ENCODE measurements at places on chromosomes 13 and 19. TPM values are rescaled to one million over a fixed set of nuclear protein-coding genes. Genes with fewer than 3 reads are reported as not detected.

- no peak for DNase-seq
- H3K27ac ChIP-seq, result no peak overlapping the region
- no peaks in the 10 kb centered on the region for H3K36me3 ChIP-seq
- peaks cover 8% of the 10 kb centered on the region for H3K27me3 ChIP-seq
- no peak overlapping the region for H3K4me3 ChIP-seq
- no peaks in the 10 kb centered on the region for H3K4me1 ChIP-seq
These were observed 99.0 kb upstream of the MRI1 start for GRCh38 chr19:13665125-13665905.

DNA sequence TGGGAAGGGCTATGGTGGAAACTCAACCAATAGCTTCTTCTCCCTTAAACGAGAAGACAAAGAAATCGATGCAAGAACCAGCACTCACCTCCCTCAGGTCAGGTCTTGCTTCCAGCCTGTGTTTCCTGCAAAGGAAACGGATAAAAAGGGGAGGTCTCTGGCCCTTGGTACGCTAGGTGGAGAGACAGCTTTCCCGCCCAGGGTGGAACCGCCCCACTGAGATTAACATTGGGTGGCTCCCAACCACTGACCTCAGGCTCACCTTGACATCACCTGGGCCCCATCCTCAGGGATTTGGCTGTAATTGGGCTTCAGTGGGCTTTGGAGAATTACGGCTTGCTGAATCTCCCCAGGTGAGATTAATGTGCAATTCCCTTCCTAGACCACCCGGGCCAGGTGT is at the start of gene NLRP7:
Gene NLRP7, minus strand, starts transcription at position 150 of the 400 bp plus-strand sequence.
- no peaks in the 10 kb centered on the region for H3K27me3 ChIP-seq
- H3K27ac ChIP-seq, result no peak within 1 kb of the TSS
- no peaks in the 10 kb centered on the region for H3K4me1 ChIP-seq
- H3K4me3 ChIP-seq, result no peak within 1 kb of the TSS
- H3K36me3 ChIP-seq, result no peaks in the 10 kb centered on the region

DNA sequence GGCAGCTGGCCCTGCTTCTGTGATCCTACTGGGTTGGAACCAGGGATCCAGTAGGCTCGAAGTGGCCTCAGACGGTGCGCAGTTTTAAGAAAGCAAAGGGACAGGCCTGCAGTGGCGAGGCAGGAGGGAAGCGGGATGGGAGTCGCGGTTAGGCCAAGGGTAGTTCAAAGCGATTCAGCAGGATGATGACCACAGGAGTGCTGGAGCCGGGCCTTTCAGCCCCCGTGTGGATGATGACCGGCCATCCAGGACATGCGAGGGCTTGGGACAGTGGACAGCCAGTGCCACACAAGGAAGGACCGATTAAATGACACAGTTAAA is 854 bp downstream of the RNASEH2B start:
- peak; percentile 67 for DNase-seq
- peaks cover 32% of the 10 kb centered on the region for H3K4me1 ChIP-seq
- no peaks in the 10 kb centered on the region for H3K27me3 ChIP-seq
- H3K4me3 ChIP-seq, result peak overlapping the region; percentile 70

GRCh38 chr19:14558370-14559066 is 13.3 kb downstream of the NDUFB7 start:
- no peak for DNase-seq
- H3K27me3 ChIP-seq, result no peaks in the 10 kb centered on the region
- H3K4me1 ChIP-seq, result peaks cover 10% of the 10 kb centered on the region
- no peak overlapping the region for H3K27ac ChIP-seq
- peaks cover under 1% of the 10 kb centered on the region for H3K36me3 ChIP-seq

Gene ZNF799
- total RNA-seq, result 0.42 TPM

Gene SPACA4
- total RNA-seq, result not detected

Gene CGB3
- not detected for total RNA-seq

- no peak overlapping the region for H3K27ac ChIP-seq
- H3K36me3 ChIP-seq, result no peaks in the 10 kb centered on the region
- no peak for DNase-seq
- no peak overlapping the region for H3K4me3 ChIP-seq
- peaks cover 16% of the 10 kb centered on the region for H3K4me1 ChIP-seq
These were observed 543.4 kb downstream of the SUCLA2 start for GRCh38 chr13:47457626-47458025.

DNA sequence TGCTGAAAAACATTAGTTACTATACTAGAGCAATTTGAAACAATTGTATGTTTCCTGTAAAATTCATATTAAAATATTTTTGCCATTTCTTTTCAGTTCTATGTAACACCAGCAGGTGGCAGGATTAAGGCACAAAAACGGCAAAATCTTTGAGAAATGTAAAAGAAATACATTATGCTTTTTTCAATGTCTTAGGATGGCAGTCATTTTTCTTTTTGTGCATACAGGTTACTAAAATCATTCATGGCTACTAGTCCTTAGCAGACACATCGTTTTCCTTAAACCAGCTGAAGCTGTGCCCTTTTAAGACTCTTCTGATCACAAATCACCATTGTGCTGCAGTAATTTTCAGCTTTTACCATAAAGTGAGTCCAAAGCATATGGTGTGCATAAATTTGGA is 800.7 kb upstream of the SLITRK5 start:
- no peaks in the 10 kb centered on the region for H3K4me1 ChIP-seq
- no peaks in the 10 kb centered on the region for H3K27me3 ChIP-seq

- peak; percentile 71 for DNase-seq
- peaks cover 29% of the 10 kb centered on the region for H3K27me3 ChIP-seq
- H3K27ac ChIP-seq, result no peak overlapping the region
- H3K36me3 ChIP-seq, result no peaks in the 10 kb centered on the region
- peaks cover 14% of the 10 kb centered on the region for H3K4me1 ChIP-seq
These were observed 1.1 kb downstream of the SYT5 start for GRCh38 chr19:55178781-55179599.

Gene CGB1
- total RNA-seq, result 1.00 TPM

- no peak for DNase-seq
- H3K36me3 ChIP-seq, result no peaks in the 10 kb centered on the region
- no peaks in the 10 kb centered on the region for H3K4me1 ChIP-seq
- no peaks in the 10 kb centered on the region for H3K27me3 ChIP-seq
These were observed 737.1 kb upstream of the SLC10A2 start for GRCh38 chr13:103803349-103803748.

- no peaks in the 10 kb centered on the region for H3K27me3 ChIP-seq
- no peak overlapping the region for H3K4me3 ChIP-seq
- no peak overlapping the region for H3K27ac ChIP-seq
These were observed 919 bp downstream of the VAV1 start for GRCh38 chr19:6773323-6773931.

DNA sequence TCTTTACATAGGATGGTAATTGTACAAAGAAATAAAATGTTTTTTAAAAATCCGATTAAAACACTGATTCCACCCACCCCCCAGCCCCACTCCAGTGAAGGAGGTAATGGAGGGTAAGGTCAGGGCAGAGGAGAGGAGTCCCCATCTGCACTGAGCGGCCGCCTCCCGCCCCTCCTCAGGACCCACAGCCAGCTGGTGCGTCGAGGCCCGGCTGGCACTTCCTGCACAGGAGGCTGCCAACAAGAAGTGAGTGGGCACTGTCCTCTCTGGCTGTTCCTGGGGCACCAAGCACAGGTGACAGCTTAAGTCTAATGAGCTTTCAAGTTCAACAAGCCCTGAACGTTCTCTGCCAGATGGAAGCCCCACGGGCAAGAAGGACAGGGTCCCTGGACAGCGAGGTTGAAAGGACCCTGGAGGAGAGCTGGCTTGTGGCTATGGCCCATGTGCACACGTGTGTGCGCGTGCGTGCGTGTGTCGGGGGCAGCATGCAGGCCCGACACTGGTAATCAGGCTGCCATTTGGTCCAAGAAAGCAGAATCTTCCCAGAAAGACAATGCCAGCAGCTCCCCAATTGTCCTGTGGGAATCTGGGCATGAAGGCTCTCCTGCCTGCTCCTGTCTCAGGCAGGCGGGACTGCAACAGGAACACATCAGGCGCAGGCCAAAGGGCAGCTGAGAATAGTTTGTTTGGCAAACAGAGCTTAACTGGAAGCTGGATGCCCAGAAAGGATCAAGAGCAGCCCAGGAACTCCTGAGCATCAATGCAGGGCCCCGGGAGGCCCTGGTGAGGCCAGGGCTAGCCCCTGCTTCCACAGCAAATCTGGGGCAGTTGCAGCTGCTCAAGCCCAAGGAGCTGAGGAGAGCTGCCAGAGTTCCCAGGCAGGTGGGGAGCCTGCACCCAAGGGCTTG is 15.1 kb upstream of the EPHX3 start:
- DNase-seq, result no peak
- H3K36me3 ChIP-seq, result peaks cover 71% of the 10 kb centered on the region
- no peak overlapping the region for H3K4me3 ChIP-seq
- peak overlapping the region; percentile 99 for H3K27ac ChIP-seq

GRCh38 chr19:541699-542098 is 2.2 kb upstream of the GZMM start:
- no peak overlapping the region for H3K27ac ChIP-seq
- no peaks in the 10 kb centered on the region for H3K27me3 ChIP-seq
- DNase-seq, result no peak
- H3K36me3 ChIP-seq, result peaks cover 31% of the 10 kb centered on the region
- no peak overlapping the region for H3K4me3 ChIP-seq

Gene TPTE2
- total RNA-seq, result not detected

Gene KLC3
- 0.37 TPM for total RNA-seq

- no peaks in the 10 kb centered on the region for H3K27me3 ChIP-seq
- H3K36me3 ChIP-seq, result peaks cover 38% of the 10 kb centered on the region
- DNase-seq, result peak; percentile 67
- no peak overlapping the region for H3K27ac ChIP-seq
These were observed 1.2 kb upstream of the EEF2 start for GRCh38 chr19:3986260-3987041.

GRCh38 chr13:39415008-39415802 is 187.8 kb downstream of the LHFPL6 start:
- no peak overlapping the region for H3K27ac ChIP-seq
- peaks cover 38% of the 10 kb centered on the region for H3K4me1 ChIP-seq
- no peak overlapping the region for H3K4me3 ChIP-seq
- no peaks in the 10 kb centered on the region for H3K36me3 ChIP-seq

Gene SBK2
- total RNA-seq, result not detected

Gene WASF3
- total RNA-seq, result 0.18 TPM

Gene UBA52
- 1,061 TPM for total RNA-seq
